ENCODE measurements at places on chromosomes 11 and 22.
A peak's percentile ranks its signal among the peaks of the same experiment; 100 is the strongest.

- DNase-seq: no peak
Observed at GRCh38 chr11:7512525-7513233, 1.1 kb upstream of the PPFIBP2 start.

DNA sequence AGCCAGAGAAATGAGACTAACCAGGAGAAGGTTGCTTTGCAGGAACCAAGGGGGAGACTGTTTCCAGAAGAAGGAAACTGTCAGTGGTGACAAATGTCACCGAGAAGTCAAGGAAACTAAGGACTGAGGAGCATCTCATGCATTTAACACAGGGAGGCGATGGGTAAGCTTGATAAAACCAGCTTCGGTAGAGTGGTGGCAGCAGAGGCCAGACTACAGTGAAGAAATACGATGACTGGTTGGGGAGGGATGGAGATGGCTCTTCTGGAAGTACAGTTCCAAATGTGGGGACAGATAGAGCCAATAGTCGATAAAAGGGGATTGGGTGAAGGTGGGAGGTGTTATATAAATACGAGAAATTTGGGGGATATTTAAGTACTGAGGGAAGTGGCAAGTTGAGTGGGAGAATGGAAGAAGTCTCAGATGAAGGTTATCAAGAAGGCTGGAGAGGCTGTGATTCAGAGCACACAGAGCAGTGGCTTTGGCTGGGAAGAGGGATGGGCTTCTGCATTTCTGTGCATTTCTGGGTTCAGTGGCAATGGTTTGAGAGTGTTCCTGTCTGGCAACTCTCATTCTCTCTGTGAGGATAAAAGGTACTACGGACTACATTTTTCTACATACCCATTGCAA is 29.2 kb downstream of the SC5D start:
- DNase-seq: no peak

DNA sequence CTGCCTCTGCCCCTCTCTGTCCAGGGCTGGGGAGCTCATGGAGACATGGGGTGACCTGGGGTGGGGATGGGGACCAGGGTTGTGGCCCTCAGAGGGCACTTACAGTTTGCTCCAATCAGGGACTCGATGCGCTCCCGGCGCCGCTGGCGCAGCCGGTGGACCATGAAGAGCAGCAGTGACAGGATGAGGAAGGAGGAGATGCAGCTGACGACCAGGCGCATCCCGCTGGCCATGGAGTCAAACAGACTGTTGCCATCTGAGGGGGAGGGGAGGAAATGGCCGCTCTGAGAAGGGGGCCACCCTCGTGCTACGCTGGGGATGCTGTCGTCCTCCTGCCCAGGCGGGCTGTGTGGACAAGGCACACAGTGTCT is 80.5 kb downstream of the DGCR2 start:
- DNase-seq: no peak

DNA sequence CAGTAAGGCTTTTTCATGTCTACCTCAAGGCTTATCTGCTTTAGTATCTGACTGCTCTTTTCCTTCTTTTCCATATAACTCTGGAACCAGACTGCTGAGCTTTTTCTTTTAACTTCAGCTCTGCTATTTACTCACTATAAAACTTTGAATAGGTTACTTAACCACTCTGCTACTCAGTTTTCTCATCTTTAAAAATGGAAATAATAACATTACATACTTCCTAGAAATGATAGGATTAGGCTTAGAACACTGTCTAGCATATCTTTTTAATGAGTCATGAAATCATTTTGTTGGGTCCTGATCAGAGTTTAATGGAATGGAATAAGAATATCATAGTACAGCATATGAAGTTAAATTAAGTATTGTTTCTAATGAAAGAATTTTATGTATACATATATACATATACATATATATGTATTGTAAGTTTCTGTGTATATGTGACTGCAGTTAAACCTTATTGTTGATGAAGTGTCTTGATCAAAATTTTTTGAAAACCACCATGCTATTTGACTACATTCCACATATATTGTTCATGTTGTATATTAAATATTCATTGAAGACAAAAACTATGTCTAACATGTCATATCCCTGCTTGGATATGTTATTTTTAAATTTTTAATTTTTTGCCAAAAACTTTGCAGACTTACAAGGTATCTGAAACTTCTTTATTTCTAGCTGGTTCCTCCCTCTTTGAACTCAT is 120.2 kb downstream of the METTL15 start:
- no peak for DNase-seq

GRCh38 chr22:31084811-31085492 is 3.8 kb downstream of the SMTN start:
- DNase-seq: peak; percentile 42

- no peak for DNase-seq
Observed at GRCh38 chr22:37493979-37494378, 7.8 kb upstream of the MFNG start.

DNA sequence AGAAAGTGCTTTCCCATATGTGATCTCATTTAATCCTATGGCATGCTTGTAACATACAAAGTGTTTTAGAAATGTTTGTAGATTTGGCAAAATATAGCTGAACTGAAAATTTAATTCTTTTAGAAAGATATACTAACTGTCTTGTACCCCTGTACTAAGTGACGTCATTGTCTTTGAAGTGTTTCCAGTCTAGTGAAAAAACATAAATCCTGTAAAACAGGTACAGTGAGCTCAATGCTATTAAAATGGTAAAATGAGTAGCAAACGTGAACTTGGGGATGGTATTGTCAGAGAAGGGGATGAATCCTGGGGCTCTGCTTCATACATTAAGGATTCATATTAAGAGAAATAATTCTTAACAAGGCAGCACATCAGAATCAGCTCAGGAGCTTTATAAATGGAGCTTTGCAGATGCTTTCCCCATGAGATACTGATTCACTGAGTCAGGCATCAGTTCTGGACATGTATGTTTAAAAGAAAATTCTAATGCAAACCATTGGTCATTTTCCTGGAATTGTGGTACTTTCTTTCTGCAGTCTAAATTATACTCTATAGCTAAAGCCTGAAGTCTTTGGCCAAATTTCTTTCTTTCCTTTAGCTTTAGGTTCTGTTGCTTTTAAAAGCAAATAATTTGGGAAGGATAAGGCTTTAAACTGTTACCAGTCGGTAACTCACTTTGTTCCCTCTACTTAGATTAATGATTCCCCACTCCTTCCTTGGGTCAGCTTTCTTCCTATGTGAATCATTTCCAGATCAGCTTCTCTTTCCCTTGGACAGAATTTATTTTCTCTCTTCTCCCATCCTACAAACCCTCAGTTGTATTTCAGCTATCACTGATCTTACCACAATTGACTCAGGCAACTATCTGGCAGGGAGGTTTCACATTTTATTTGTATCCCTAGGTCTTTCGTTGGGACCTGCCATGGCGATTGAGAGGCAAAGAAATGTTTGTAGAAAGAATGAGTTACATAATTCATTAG is 57.5 kb upstream of the DDI1 start:
- no peak for DNase-seq

DNA sequence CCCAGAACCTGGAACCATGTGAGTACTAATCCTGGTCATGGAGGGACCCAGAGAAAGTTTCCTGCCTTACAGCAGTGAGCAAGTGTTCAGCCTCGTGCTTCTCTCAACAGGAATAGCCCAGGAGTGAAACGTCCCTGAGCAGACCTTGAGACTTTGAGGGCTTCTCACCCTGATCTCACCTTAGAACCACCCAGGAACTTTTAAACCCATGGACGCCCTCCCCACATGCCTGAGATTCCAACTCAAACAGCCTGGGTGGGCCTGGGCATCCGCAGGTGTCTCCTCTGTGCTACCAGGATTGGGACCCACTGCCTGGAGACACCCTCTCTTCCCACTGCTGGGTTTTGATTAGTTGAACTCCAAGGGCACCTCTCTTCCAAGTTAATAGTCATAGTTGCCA is 297.2 kb downstream of the NTM start:
- no peak for DNase-seq

- no peak for DNase-seq
Observed at GRCh38 chr11:31117038-31117437, 252.5 kb downstream of the DCDC1 start.

GRCh38 chr11:86755146-86755545 is 45.2 kb upstream of the PRSS23 start:
- no peak for DNase-seq

- DNase-seq: no peak
Observed at GRCh38 chr11:116145187-116145865, 627.5 kb downstream of the BUD13 start.

- DNase-seq: no peak
Observed at GRCh38 chr22:28014211-28015045, 95.4 kb upstream of the PITPNB start.

DNA sequence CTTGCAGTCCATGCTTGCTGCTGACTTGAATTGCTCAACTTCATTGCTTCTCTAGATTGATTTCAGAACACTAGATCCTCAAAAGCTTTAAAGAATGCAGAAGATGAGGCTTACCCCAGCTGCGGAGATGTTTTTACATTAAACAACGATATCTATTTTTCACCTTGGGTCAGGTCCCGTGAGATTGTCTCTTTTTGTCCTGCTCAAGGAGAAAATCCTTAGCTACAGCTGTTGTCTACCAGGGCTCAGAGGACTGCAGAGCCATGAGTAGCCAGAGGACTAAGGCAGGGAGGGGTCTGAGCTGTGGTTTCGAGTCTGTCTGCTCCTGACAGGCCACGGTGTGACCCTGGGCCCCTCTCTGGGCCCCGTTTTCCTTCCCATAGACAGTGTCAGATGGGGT is 51.4 kb downstream of the PKNOX2 start:
- DNase-seq: no peak

Data from NCI-H1048 (cell line).